Stimulated activated CD8-positive, alpha-beta memory T cell treated with anti-CD3 and anti-CD28 coated beads, Interleukin-4, amount 100 ng/mL, for 4 hours (primary cell): ENCODE measurements at places on chromosomes 13 and 19.

- DNase-seq, result no peak
Observed at GRCh38 chr13:36445891-36446351, 13.6 kb downstream of the CCNA1 start.

- no peak for DNase-seq
Observed at GRCh38 chr13:71516521-71516920, 350.5 kb downstream of the DACH1 start.

DNA sequence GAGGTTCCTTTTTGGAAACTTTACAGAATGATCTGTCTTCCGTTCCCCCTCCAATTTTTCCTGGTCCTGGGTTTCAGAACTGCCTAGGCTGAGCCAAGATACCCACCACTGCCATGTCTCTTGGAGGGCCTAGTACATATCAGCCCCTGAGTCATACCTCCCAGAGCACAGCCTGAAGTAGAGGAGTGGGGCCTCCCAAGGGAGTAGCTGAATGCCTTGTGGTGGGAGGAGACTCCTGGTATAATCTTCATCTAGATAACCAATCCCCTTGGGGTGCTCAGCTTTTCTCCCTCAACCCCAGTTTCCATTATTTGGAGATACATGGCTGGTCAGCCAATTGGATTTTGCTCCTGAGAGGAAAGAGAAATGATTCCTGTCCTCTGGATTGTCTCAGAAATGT, 30.3 kb downstream of the ZNF763 start:
- DNase-seq, result no peak

DNA sequence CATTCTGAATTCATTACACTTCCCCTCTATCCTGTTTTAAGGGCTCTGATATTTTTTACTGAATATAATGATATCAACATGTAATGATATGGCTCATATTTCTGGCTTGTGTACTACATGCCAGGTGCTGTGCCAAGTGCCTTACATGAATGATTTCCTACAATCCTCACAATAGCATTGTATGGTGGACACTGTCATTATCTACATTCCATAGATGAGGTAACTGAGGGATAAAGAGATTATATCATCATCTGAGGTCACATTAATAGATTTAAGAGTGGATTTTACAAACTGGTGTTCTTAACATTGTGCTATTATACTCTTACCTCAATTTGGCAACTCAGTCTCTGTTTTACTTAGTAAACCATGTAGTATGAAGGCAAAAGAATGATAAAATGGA, 502.0 kb downstream of the LIG4 start:
- no peak for DNase-seq

- no peak for DNase-seq
Observed at GRCh38 chr13:39955560-39955959, 300.1 kb downstream of the COG6 start.

DNA sequence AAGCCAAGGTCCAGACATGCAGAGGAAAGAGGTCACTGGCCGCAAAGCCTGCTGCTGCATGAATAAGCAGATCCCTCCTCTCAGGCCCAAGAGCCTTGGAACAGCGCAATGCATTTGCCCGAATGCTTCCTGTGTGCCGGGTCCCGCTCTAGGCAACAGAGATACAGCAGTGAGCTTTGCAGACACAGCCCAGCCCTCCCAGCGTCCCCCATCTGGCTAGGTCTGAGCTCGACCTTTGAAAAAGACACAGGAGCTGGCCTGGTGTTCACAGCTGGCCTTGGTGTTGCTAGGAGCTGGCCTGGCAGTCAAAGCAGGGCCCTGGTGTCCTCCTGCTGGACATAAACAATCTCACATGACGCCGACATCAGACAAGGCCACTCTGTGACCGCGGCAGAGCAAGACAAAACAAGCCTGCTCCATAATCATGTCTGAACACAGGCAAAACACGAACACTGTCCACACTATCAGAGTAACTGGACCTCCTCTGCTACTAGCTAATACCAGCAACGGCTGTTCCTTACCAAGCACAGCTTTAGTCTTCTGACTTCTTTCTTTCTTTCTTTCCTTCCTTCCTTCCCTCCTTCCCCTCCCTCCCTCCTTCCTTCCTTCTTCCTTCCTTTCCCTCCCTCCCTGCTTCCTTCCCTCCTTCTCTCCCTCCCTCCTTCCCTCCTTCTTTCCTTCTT, 5.7 kb upstream of the PEX11G start:
- DNase-seq, result no peak

GRCh38 chr13:105471673-105472072, 1063.8 kb downstream of the EFNB2 start:
- DNase-seq, result no peak

GRCh38 chr13:20131057-20131832, 29.6 kb downstream of the GJA3 start:
- no peak for DNase-seq

DNA sequence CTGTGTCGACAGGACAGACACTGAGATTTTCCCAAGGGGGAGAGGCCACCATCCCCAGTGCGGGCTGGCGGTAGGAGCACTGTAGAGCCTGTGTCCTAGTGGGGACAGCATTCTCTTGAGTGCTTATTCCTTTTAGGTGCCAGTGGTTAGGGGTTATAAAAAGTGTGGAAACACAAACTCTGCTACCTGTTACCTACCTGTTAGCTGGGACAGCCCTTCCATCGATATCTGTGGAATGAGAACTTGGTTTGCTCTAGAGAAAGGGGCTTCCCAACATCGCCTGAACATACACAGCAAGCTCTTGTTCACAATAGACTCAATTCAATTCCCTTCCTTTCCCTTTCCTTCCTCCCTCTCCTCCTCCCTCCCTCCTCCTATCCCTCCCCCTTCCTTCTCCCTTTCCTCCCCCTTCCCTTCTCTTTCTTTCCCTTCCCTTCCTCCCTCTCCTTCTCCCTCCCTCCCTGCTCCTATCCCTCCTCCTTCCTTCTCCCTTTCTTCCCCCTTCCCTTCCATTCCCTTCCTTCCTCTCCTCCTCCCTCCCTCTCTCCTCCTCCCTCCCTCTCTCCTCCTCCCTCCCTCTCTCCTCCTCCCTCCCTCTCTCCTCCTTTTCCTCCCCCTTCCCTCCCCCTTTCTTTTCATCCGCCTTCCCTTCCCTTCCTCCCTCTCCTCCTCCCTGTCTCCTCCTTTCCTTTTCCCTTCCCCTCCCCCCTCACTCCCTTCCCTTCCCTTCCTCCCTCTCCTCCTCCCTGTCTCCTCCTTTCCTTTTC, 188.5 kb downstream of the URI1 start:
- no peak for DNase-seq

DNA sequence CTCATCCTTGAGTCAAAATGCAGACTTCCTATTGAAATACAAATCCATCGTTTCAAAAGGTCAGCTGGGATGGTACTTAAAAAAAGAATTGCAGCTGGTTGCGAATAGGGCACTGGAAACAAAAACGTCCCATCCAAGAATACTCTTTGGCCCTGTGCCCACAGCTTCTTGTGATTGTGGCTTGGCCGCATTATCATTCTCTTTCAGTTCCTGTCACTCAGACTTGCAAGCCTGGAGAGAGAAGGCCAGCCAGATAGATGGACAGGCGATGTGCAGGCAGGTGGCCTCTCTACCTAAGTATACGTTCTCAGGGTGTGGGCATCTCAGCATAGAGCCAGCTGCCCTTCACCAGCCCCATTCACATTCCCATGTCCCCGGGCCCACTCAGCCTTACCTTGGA, 208.5 kb upstream of the ZNF536 start:
- DNase-seq, result no peak

DNA sequence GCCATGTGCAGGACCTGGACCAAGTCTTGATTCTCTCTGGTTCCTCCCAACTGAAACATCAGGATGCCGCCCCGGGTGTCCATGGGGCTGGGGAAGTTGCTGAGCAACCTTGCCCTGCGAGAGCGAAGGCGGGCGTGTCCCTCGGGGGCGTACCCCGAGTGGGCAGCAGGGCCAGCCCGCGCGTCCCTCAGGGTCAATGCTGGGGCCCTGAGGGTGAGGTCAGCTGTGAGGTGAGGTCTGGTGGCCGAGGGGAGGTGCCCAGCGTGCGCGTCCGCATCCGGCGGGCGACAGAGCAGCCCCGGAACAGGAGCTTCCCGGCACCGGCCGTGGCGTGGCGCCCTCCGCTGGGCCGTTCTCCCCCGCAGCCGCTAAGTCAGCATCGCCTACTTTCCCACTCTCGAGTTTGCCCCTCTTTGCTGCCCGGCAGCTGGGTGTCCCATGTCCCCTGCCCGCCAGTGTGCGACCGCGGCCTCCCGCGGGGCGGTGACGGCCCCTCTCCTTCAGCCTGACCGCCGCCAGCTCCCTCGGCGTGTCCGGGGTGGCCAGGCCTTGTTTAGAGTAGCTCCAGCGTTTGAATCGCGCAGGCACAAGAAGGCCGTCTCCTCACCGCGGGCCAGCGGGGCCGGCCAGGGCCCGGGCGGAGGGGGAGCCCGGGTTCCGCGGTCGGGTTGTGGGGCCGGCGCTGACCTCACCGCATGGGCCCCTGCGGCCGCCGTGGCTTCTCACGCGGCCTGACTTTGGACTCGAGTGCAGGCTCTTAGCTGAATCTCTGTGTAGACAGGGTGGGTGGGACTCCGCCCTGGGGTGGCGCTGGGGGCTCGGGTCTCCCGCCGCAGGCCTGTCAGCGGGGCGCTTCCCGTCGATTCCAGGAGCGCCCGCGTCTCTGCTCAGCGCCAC, 33.0 kb downstream of the GJA3 start:
- no peak for DNase-seq

GRCh38 chr13:20148501-20149183, 12.2 kb downstream of the GJA3 start:
- no peak for DNase-seq
